ENCODE measurements at places on chromosomes 6 and 20.

GRCh38 chr6:142871910-142872331 lies 73.1 kb downstream of the HIVEP2 start:
- DNase-seq, result no peak

GRCh38 chr6:32854376-32855178 lies 585 bp downstream of the PSMB9 start:
- no peak for DNase-seq

DNA sequence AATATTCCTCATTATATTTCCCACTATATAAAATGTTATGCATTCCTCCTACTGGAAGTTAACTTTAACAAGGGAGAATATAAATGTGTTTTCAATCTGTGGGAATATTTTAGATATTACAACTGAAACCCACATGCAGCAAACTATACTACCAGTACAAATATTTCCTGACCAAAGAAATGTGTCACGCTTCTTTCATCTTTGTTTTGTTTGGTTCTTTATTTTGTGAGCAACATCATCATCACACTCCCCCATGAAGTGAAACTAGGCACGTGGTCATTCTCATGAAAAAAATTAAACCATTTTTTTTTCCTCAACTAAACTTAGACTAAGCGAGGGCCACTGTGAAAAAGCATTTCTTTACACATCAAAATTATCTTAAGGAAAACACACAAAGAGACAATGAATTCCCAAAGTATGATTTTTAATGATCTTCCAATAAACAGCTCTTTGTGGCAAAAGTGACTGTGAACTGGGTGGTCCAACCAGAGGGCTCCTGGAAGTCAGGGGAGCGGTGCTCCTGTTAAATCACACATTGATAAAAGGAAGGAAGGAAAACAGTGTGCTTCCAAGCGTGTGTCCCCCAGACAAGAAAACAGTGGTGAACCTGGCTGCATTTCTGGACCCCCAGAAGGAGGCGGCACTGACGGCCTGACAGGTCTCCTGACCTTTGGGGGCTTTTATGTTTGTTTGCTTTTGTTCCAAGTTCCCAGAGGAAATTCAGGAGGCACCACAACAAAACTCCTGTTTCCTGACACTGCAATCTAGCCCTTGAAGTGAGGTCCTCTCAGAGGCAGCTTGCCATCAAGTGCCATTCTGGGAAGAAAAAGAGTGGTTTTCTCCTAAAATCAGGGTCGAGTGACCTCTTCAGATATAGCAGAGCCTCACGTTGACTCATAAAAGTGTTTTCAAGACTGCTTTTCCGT lies 166.8 kb upstream of the FOXQ1 start:
- DNase-seq, result no peak

DNA sequence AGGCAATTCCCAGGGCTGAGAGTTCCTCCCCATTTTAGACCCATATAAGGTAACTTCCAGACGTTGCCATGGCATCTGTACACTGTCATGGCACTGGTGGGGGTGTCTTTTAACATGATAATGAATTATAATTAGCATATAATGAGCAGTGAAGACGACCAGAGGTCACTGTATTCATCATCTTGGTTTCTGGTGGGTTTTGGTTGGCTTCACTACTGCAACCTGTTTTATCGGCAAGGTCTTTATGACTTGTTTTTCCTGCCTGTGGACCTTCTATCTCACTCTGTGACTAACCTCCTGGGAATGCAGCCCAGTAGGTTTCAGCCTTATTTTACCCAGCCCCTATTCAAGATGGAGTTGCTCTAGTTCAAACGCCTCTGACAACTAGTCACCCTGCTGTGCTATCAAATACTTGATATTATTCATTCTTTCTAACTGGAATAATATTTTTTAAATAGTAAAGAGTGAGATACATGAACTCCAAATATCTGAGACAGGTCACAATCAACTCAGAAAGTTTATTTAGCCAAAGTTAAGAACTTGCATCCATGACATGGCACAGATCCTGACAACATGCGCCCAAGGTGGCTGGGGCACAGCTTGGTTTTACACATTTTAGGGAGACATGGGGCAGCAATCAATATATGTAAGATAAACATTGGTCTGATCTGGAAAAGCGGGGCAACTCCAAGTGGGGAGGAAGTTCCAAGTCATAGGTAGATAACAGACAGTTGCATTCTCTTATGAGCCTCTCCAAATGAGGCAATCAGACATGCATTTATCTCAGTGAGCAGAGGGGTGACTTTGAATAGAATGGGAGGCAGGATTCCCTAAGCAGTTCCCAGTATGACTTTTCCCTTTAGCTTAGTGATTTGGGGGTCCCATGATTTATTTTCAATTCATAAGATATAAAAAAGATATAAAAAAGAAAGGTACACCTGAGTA lies 1.2 kb upstream of the UFL1 start:
- DNase-seq, result no peak

GRCh38 chr6:6390849-6391602 lies 70.6 kb upstream of the F13A1 start:
- no peak for DNase-seq

DNA sequence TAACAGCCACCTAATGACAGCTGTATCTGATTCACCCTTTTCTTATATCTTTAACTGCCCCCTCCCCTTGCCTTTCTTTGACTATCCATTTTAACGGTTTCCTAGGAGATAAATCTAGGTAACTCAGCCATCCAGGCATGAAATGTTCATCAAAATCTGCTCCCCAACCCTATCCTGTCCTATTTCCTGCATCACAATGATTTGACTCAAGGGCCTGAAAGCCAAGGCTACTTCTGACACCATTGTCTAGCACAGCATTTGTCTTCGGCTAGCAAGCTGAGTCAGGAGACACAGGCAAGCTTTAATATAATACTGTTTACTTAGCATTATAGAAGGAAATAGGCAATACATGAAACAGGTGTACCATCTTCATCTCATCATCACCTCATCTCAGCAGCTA lies 31.6 kb upstream of the MANEA start:
- DNase-seq, result no peak

DNA sequence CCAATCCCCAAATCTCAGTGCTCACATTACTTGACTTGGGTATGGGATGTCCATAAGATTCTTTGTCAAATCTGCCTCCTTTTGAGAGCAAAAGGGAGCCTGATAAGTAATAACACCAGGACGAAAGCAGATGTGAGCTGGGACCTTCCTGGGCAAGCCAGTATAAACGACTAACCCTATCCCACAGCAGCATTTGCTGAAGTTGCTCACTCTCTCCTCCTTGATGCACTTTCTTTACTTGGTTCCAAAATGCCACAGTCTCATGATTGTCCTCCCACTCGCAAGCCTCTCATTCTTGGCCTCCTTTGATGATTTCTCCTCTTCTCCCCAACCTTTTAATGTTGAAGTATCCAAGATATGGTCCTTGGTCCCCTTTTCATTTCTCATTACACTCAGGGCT lies 44.7 kb upstream of the TAGAP start:
- no peak for DNase-seq

- DNase-seq, result no peak
Measured at GRCh38 chr20:20712004-20712473, 405 bp downstream of the RALGAPA2 start.

DNA sequence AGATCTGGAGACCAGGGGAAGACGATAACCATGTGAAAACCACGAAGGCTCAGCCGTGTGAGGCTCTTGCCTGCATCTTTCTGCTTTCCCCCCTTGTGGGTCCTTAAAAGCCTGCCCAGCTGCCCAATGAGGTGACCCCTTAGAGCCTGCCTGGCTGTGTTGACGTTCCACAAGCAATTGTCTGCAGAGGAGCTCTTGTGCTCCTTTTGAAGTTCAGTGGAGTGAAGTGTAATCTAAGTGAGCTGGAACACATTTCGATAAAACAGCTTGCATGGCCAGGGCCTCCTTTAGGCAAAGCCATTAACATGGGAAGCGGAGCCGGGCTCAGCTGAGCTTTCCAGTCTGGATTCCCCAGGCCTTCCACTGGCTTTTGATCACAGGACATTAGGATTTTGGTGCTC lies 27.3 kb upstream of the TCP11 start:
- no peak for DNase-seq

- DNase-seq, result no peak
Measured at GRCh38 chr20:58938541-58938940, 42.5 kb upstream of the NELFCD start.

GRCh38 chr6:11732036-11732631 lies 46.5 kb downstream of the ADTRP start:
- peak; percentile 71 for DNase-seq

DNA sequence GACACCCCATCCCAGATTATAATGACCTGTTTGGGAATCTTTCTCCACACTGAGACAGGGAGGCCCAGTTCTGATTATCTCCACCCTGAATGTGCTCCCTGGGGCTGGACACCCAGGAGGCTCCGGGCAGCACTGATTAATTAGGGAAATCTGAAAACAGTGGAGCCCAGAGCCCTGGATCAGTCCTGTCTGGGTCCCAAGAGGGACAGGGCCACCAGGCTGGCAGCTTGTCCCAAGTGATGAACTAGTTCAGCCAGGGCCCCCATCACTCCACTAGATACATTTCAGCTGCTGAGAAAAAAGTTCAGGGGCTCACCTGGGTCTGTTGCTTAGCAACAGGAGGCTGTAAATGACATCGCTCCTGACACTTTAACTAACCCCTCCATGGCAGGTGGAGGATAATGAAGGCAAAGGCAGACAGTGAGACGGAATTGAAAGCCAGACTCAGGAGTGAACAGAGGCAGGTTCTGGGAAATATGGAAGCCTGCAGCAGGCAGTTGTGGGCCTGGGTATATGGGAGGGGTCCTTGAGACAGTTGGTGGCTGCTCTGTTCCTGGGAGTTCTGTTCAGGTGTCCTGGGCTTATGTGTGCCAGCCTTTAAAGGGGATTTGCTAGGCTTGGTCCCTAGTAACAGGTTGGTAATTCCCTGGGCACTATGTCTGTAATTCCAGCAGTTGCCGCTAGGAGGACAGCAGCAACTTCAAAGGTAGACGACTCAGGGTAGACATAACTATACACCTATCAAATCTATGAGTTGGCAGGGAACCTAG lies 78.3 kb upstream of the CTNNBL1 start:
- DNase-seq, result no peak

DNA sequence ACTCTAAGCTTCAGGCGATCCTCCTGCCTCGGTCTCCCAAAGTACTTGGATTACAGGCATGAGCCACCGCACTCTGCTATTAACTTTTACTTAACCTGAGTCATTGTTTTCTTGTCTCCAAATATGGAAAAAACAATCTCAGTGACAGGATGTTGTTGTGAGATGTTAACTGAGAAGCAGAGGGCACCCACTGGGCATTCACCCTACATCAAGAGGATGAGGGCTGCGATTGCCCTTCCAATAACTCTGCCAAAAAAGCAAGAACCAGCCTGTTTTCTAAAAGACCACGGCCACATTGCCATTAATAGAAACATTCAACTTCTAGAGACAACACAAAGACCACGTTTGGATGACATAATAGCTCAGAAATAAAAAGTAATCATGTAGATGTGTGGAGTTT lies 107.6 kb upstream of the SGK1 start:
- DNase-seq, result no peak

- DNase-seq, result no peak
Measured at GRCh38 chr6:13089296-13089994, 238.9 kb downstream of the TBC1D7 start.

GRCh38 chr20:14523090-14523489 lies 185.7 kb upstream of the FLRT3 start:
- DNase-seq, result no peak

DNA sequence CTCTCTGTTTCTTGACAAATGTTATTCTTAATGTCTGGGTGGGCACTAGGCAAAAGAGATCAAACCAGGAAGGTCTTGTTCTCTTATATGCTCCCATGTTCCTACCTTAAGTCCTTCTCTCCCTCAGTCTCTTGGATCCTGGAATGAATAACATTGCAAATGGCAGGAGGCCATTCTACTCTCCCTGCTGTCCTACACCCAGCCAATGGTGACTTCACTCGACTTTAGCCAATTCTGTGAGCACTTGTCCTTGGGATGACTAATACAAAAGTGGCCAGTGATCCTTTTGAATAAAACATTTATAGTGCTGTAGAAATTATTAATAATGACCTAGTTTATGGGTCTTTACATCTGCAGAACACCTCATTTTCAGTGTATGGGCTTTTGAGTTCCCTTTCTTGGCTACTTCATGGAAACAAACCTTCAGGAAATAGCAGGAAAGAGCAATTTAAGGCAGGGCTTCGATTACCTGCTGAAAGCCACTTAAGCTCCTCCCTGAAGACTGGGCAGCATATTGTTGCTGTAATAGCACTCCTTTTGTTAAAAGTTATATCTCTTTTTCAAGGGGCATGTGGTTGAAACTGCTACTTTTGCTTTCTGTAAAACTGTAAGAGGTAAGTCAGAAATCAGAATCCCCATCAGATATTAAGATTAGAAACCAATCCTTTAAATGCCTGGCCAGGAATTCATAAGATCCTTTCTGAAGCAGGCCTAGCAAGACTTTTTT lies 10.5 kb downstream of the OTOR start:
- DNase-seq, result no peak

GRCh38 chr6:15473741-15474161 lies 189.1 kb downstream of the DTNBP1 start:
- peak; percentile 38 for DNase-seq

DNA sequence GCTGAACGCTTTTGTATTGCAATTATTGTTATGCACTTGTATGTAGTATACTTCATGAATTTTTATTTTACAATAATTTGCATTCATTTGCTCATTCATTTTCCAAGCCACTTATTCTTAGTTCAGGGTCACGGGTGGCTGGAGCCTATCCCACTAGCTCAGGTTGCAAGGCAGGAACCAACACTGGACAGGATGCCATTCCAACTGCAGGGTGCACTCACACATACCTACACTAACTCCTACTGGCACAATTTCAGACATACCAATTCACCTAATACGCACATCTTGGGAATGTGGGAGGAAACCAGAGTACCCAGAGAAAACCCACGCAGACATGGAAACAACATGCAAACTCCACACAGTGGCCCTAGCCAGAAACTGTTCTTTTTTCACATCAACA lies 61.8 kb downstream of the LMBRD1 start:
- no peak for DNase-seq

Data from right hindlimb (tissue), 1 donor.